ENCODE measurements at places on chromosomes 5 and 9. TPM values are rescaled to one million over a fixed set of nuclear protein-coding genes. Genes with fewer than 3 reads are reported as not detected.

The GBGT1 gene
- total RNA-seq: 9.3 TPM

The PAXX gene
- 51.2 TPM for total RNA-seq

The FBP1 gene
- 1.9 TPM for total RNA-seq

The SLC4A9 gene
- total RNA-seq: not detected

- peaks cover 24% of the 10 kb centered on the region for H3K27me3 ChIP-seq
- peaks cover 12% of the 10 kb centered on the region for H3K4me1 ChIP-seq
- no peak for DNase-seq
- no peak overlapping the region for H3K27ac ChIP-seq
- peaks cover 1% of the 10 kb centered on the region for H3K36me3 ChIP-seq
Measured at GRCh38 chr9:121289772-121290370, 21.9 kb downstream of the GSN start.

- H3K27me3 ChIP-seq: no peaks in the 10 kb centered on the region
- no peaks in the 10 kb centered on the region for H3K36me3 ChIP-seq
- no peak overlapping the region for H3K4me3 ChIP-seq
Measured at GRCh38 chr5:42566652-42567295, 143.5 kb downstream of the GHR start.

DNA sequence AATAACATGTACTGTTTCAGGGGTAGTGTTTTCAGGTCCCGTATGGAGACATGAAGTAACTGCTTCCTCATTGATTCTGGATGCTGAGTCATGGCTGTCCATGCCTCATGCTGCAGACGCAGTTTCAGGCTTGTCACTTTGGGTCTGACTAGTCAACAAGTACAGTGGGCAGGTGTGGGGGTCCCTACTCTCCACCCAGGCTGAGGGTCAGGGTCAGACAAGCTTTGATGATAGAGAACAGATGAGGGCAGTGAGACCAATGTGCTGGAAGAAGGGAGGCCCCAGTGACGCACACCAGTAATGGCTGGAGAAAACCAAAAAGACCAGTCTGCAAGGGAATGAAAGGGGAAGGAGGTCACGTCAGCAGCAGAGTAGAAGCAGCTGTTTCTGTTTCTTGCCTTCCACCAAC, 80.0 kb upstream of the NFIL3 start:
- H3K4me1 ChIP-seq: no peaks in the 10 kb centered on the region
- DNase-seq: no peak
- H3K4me3 ChIP-seq: no peak overlapping the region
- no peaks in the 10 kb centered on the region for H3K36me3 ChIP-seq
- no peak overlapping the region for H3K27ac ChIP-seq

DNA sequence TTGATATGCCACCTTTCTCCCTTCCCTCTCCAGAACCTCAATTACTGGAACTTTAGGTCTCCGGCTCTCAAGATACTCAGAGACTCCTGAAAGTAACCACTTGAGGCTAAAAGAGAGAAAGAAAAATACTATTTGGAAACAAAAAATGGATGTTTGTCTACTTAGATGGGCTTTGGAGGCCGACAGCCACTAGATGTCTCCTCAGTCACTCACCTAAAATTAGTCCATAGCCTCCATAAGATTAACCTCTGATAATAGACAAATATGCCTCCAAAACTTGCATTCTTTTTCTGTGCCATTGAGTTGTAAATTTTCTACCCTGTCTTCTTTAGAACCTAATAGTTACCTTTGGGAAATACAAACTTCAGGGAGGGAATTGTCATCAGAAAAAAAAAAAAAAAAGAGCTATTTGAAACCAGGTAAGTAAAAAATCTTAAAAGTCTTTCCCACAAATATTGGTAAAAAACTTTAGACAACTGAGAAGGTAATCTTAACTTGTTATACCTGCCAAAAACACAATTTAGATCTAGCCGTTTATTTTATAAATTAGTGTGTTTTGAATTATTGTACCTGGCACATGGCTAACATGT, 11.2 kb upstream of the PCDH1 start:
- H3K4me1 ChIP-seq: no peaks in the 10 kb centered on the region
- H3K27ac ChIP-seq: no peak overlapping the region
- no peak overlapping the region for H3K4me3 ChIP-seq
- H3K36me3 ChIP-seq: peaks cover 4% of the 10 kb centered on the region

GRCh38 chr5:61618577-61618976, 286.5 kb downstream of the ZSWIM6 start:
- no peaks in the 10 kb centered on the region for H3K27me3 ChIP-seq
- no peak overlapping the region for H3K4me3 ChIP-seq
- H3K36me3 ChIP-seq: no peaks in the 10 kb centered on the region
- no peaks in the 10 kb centered on the region for H3K4me1 ChIP-seq
- no peak overlapping the region for H3K27ac ChIP-seq

DNA sequence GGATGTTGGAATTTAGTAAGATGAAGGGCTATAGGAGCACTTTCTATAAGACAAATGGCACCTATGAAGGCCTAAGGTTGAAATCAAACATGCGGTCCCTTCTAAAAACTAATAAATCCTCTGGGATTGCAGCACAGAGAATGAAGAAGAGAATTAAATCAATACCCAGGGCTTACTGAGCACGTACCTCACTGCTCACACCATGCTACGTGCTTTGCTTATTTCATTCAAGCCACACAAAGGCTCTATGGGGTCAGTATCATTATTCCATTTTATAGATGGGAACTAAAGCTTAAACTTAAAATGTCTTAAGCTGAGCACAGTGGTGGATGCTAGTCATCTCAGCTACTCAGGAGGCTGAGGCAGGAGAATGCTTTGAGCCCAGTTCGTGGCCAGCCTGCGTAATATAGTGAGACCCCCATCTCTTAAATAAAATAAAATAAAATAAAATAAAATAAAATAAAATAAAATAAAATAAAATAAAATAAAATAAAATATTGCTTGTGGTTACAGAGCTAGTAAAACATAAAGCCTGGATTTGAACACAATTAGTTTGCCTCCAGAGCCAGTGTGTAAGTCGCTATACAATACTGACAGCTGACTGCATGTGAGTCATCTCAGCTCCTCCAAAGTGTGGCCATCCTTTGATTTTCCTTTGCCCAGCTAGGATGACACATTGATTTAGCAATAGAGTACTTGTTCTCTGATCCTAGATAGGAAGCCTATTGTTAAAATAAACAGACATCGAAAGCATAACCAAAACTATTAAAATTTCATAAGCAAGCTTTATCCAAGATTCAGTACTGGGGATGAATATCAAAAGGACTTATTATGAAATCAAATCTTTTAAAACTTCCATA, 20.9 kb upstream of the DPYSL3 start:
- H3K36me3 ChIP-seq: no peaks in the 10 kb centered on the region
- H3K4me1 ChIP-seq: no peaks in the 10 kb centered on the region
- no peak overlapping the region for H3K4me3 ChIP-seq
- no peak for DNase-seq

DNA sequence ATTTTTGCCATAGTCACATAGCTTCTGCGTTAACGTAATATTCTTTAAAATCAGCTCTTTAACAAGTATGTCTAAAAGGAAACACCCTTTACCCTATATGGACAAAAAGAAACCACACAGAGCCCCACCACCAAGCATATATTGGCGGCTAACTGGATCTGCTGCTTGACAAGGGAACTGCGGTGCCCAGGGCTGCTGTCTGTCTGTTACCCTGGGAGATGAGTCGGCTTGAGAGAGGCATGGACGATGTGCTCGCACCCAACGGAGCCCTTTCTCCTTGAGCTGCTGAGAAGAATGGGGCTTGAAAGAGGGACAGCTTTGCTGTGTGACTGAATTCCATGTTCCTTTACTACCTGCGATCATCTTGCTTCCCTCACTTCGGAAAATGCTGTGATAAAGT, 158.6 kb upstream of the SHB start:
- H3K27ac ChIP-seq: no peak overlapping the region
- no peaks in the 10 kb centered on the region for H3K36me3 ChIP-seq
- no peak overlapping the region for H3K4me3 ChIP-seq
- peaks cover 3% of the 10 kb centered on the region for H3K4me1 ChIP-seq
- DNase-seq: no peak

DNA sequence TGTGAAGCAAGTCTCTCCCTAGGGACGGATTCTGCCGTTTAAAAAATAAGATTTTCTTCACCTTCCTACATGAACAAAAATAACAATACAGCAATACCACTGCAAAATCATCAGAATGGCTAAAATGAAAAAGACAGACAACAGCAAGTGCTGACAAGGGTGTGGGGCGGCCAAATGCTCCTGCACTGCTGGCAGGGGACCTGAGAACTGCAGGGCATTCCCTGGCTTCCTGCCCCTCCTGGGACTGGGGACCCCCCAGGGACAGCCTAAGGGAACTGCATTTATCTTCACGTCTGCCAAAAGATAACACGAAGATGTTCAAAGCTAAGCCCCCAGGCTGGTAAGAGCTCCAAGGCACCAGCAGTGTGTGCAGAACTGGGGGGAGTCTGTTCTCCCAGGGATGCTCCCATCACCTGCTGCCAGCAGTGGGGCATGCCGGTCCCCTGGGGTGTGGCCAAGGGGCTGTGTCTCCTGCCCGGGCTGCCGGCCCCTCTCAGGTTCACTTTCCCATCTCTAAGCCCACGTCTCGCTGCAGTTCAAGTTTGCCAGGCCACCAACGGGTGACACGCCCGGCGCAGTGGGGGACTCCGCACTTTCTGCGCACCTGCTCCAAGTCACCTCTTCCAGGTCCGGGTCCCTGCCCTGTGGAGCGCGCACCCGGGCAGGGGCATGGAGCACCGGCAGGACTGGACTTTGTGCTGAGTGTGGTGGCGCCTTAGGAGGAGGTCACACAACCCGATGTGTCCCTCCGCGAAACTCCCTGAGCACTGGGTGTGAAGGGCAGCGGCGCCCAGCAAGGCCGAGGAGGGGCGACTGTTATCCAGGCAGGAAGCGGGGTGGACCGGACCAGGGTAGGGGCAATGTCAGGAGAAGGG, 4.5 kb upstream of the EGFL7 start:
- H3K27ac ChIP-seq: no peak overlapping the region
- DNase-seq: no peak
- H3K27me3 ChIP-seq: no peaks in the 10 kb centered on the region
- H3K4me3 ChIP-seq: no peak overlapping the region
- H3K4me1 ChIP-seq: no peaks in the 10 kb centered on the region
- H3K36me3 ChIP-seq: no peaks in the 10 kb centered on the region

DNA sequence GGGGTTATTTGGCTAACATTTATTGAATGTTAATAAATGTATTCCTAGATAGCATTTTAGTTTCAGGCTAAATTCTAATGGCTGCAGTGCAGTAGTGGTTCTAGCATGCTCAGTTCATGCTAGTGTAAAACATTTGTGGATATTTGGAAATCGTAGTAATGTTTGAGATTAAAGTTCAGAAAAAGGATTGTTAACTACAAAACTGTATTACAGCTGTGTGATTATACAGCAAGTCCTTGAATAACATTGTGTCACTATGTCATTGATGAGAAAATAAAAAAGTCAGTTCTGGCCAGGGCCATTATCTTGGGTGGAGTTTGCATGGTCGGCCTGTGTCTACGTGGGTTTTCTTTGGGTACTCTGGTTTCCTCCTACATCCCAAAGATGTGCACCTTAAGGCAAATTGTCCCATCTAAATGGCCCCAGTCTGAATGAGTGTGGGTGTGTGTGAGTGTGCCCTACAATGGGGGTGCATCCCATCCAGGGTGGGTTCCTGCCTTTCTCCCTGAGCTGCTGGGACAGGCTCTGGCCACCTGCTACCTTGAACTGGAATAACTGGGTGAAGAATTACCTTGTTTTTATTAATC, 8.8 kb downstream of the ZSWIM6 start:
- no peaks in the 10 kb centered on the region for H3K27me3 ChIP-seq
- H3K27ac ChIP-seq: no peak overlapping the region
- peaks cover 4% of the 10 kb centered on the region for H3K36me3 ChIP-seq
- no peak overlapping the region for H3K4me3 ChIP-seq

DNA sequence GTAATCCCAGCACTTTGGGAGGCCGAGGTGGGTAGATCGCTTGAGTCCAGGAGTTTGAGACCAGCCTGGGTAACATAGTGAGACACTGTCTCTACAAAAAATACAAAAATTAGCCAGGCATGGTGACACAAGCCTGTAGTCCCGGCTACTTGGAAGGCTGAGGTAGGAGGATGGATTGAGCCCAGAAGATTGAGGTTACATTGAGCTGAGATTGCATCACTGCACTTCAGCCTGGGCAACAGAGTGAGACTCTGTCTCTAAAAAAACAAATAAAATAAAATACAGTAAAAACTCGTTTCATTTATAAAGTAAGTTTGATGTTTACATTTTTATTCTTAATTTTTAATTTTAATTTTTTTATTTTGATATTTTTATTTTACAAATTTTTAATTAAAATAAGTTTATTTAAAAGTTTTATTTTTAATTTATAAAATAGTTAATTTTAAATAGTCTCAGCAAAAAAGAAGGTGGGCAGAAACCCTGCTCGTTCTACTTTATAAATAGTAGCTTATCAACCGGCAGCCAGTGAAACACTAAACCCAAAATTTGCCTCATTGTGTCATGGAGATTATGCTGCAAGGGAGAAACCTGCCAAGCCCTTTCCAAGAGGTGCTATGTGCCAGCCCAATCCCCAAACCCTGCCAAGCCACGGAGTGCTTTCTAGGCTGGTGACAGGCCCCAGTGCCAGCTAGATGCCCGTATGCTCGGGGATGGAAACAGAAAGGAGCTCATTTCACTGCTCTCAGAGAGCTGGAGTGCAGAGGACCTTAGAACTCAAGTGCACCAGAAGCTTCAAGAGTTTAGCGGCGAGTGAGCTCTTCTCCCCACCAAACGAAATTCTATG, 38.9 kb downstream of the SERINC5 start:
- H3K4me3 ChIP-seq: no peak overlapping the region
- no peaks in the 10 kb centered on the region for H3K36me3 ChIP-seq
- H3K27me3 ChIP-seq: no peaks in the 10 kb centered on the region
- H3K4me1 ChIP-seq: peaks cover 9% of the 10 kb centered on the region
- no peak for DNase-seq

DNA sequence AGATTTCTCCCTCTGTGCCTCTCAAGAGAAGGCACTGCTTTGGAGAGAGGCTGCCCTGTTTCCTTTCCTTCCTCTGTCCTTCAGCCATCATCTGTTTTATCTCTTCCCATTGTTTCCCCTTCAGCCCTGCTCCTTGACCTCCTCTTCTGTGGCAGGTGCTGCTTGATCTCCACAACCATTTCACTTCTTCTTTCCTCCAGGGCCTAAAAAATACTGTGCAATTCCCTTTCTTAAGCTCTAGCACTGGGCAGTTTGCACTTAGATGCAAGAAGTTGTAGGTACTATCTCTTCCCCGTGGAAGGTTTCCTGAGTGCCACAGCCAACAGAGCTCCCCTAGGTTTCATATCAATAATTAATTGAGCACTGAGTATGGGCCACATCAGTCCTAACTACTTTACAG, 8.8 kb upstream of the ADRB2 start:
- DNase-seq: no peak
- H3K4me1 ChIP-seq: no peaks in the 10 kb centered on the region
- H3K36me3 ChIP-seq: no peaks in the 10 kb centered on the region
- no peak overlapping the region for H3K27ac ChIP-seq
